ENCODE measurements at places on chromosomes 13 and 19. TPM values are rescaled to one million over a fixed set of nuclear protein-coding genes. Genes with fewer than 3 reads are reported as not detected.

GRCh38 chr13:46565808-46566750 lies 13.1 kb downstream of the LRCH1 start:
- DNase-seq, result no peak

DNA sequence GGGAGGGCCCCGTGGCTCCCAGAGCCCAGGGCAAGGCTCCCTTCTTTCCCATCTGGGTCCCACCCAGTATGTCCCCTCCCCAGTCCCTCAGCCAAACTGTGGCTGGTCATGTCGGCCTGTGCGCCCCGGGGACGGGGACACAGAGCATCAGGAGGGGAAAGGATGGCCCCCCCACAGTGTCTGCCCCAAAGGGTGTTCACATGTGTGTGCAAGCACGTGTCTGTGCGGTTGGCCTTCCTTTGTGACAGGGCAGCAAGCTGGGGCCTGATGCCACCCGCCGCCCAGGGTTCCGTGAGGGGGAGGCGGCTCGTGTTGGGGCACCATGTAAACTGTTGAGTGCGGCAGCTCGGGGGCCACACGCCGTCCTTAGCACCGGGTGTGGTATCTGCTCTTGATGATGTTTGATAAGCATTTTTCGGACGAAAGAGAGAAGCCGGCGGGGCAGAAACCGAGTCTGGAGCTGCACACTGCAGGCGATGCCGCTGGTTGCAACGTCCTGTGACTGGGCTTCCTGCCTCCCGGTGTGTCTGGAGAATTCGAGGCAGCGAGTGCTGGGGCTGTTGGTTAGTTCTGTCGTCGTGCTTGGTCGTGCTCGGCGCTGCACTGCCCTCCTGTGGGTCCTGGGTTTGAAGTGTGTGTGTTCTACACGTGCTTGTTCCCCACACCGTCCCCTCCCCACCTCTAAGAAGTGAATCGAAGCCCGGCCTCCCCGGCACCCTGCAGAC lies 18.4 kb downstream of the GNA11 start:
- DNase-seq, result no peak

DNA sequence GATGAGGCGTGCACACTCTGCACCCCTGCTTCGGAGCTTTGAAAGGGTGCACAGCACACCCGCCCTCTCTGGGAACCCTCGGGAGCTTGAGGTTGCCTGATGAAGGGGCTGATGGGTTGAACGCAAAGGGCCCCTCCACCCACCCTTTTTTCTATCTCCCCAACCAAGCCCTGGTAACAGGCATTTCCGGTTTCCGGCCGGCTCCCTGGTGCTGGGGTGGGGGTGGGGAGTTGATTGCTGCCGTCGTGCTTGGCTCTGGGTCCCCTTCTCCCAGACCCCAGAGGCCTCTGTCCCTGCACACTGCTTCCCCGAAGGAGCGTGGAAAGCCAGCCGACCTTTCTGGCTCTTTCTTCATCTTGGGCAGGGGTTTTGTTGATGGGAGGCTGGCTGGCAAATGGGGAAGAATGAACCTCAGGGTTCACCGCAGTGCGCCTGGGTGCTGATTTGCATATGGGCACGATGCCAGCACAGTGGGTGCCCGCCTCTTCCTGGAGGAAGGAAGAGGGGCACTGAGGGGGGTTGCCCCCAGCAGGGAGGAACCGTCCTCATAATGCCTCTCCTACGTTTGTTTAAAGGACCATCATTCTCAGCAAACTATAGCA lies 29.1 kb downstream of the VAV1 start:
- DNase-seq, result no peak

DNA sequence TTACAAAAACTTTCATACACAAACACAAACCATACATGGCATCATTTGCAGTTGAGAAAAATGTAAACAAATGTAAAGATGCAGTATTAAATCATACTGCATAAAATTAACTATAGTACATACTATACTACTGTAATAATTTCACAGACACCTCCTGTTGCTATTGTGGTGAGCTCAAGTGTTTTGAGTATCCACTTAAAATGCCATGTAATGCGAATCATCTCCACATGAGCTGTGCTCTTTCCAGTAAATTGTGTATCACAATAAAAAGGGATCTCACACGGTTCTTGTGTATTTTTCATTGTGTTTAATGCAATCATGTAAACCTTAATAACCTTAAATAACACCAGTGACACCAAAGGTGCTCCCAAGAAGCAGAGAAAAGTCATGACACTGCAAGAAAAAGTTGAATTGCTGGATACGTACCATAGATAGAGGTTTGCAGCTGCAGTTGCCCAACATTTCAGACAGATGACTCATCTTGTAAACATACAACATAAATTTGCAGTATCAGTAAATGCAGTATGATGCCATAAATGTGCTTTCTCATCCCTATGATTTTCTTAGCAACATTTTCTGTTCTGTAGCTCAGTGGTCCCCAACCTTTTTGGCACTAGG lies 166.6 kb downstream of the RAP2A start:
- DNase-seq, result no peak

GRCh38 chr13:41199526-41199925 lies 5.2 kb upstream of the KBTBD7 start:
- DNase-seq, result no peak

Gene FLT1
- 759 TPM for total RNA-seq

Gene SULT2B1
- total RNA-seq, result 0.62 TPM

Gene OR7A5
- total RNA-seq, result not detected

Gene LYPD3
- 0.67 TPM for total RNA-seq

Gene TNNI3
- total RNA-seq, result not detected

Gene ZFR2
- 1.8 TPM for total RNA-seq

Gene NLRP9
- total RNA-seq, result not detected

All from endothelial cell (in vitro differentiated cells).